Transverse colon (tissue), 4 donors: ENCODE measurements at places on chromosomes 3 and 15. TPM values are rescaled to one million over a fixed set of nuclear protein-coding genes. Genes with fewer than 3 reads are reported as not detected.

Gene GRM7
- total RNA-seq, result 0.20 TPM

DNA sequence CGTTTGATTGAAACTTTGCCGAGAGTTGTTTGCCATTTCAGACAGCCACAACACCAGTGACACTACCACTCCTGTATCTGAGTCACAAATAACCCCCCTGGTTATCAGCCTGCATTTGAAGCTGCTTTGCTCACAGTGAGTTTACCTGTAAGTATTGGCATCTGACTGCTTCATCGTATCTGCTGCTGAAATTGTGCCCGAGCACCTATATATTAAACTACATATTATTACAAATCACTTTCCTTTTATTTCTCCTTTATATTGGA lies 39.2 kb upstream of the SPSB4 start:
- H3K4me3 ChIP-seq, result no peak overlapping the region
- no peaks in the 10 kb centered on the region for H3K4me1 ChIP-seq
- DNase-seq, result no peak
- H3K27me3 ChIP-seq, result peaks cover 4% of the 10 kb centered on the region

DNA sequence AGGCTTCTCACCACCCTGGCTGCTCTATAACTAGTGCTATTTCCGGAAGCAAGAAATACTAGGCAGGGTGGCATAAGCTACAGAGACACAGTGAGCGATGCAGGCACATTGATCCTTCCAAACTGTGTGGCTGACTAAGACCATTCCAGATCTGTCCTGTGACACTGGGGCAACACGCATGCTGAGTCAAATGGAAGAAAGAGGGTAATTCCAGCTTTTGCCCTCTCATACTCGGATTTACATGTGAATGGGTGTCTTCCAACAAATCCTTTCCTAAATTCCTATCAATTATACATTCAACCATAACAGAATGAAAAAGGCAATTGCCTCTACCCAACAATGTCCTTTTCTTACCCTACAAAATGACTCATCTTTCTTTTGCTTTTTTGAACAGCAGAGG lies 5.1 kb downstream of the FSIP1 start:
- no peak for DNase-seq
- H3K27me3 ChIP-seq, result no peaks in the 10 kb centered on the region
- no peak overlapping the region for H3K4me3 ChIP-seq
- H3K4me1 ChIP-seq, result no peaks in the 10 kb centered on the region
- H3K27ac ChIP-seq, result no peak overlapping the region

Gene TNFAIP8L3
- 35.5 TPM for total RNA-seq

DNA sequence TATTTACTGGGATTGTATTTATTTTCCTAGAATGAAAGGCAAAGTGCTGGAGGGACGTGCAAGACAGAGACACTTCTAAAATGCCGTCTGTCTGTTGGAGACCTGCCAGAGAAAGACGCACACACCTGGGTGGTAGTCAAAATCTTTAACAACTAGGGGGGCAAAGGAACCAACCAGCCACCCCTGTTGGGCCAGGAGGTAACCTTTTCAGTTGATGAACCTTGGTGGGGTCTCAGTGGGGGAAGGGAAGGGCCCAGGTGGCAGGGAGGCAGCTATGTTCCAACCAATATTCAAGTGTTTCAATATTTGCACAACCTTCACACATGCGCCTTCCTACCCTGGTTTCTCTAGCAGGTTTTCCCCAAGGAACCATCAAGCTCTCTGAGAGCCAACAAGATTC lies 99.0 kb downstream of the MEGF11 start:
- DNase-seq, result no peak
- H3K4me3 ChIP-seq, result no peak overlapping the region
- no peaks in the 10 kb centered on the region for H3K4me1 ChIP-seq
- H3K36me3 ChIP-seq, result no peaks in the 10 kb centered on the region

DNA sequence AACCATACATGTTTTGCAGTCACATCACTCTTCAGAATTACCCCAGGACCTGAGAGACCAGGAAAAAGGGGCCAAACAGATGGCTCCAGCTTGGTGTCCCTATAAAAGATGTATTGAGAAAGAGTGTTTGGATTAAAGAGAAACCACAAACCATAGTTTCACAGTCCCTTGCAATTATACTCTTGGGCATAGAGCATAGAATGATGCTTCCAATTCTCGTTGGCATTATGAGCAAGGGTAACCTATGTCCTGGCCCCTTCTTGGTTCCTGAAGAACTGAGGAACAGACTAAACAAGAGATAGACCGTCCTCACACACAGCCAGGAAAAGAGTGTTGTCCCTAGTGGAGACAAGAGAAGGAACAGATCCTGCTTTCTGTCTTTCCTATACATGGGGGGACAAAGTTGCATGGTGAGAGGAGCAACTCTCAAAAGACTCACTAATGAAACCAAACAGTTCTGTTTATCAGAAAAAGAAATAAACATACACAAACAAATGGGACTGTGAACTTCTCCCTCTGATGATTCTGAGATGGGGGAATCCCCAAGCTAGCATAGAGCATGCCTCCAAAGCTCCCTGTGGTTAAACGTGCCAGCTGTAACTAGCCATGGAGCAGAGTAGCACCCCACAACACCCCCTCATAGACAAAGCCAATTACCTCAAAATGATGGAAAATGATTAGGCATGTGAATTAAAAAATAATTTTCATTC lies 908.6 kb downstream of the NTRK3 start:
- no peaks in the 10 kb centered on the region for H3K4me1 ChIP-seq
- no peak for DNase-seq
- no peak overlapping the region for H3K27ac ChIP-seq
- no peak overlapping the region for H3K4me3 ChIP-seq
- no peaks in the 10 kb centered on the region for H3K27me3 ChIP-seq

DNA sequence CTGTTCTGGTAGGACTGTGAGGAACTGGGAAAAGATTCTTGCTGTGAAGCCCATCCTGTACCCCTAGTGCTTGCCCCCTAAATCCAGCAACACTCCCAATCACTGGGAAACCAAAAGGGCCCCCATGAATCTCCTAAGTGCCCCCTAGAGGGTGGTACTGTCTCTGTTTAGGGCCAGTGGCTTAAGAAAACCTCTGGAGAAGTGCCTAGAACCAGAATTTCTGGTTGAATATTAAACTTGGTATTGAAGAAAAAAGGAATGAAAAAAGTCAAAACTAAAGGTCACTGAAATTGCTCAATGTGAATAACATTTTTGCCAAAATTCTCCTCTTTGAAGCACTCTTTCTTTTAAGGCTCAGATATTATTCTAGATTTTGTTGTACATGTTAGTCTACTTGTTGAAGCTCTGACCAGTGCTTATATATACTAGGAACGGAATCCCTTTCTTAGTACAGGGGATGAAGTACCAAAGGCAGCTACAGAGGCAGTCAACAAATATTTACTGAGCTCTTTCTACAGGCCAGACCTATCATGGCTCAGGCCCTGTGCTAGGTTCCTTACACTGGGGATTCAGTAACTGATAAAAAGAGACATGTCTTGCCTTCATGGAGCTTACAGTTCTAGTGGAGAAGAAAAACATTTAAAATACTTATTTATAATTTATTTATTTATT lies 138.8 kb downstream of the MYLK start:
- no peak for DNase-seq
- H3K27me3 ChIP-seq, result no peaks in the 10 kb centered on the region
- no peaks in the 10 kb centered on the region for H3K36me3 ChIP-seq
